ENCODE measurements at places on chromosomes 1 and 21. TPM values are rescaled to one million over a fixed set of nuclear protein-coding genes. Genes with fewer than 3 reads are reported as not detected.
A peak's percentile ranks its signal among the peaks of the same experiment; 100 is the strongest.

Gene TSPAN2
- polyA plus RNA-seq, result 7.0 TPM

Gene UBL4B
- not detected for polyA plus RNA-seq

DNA sequence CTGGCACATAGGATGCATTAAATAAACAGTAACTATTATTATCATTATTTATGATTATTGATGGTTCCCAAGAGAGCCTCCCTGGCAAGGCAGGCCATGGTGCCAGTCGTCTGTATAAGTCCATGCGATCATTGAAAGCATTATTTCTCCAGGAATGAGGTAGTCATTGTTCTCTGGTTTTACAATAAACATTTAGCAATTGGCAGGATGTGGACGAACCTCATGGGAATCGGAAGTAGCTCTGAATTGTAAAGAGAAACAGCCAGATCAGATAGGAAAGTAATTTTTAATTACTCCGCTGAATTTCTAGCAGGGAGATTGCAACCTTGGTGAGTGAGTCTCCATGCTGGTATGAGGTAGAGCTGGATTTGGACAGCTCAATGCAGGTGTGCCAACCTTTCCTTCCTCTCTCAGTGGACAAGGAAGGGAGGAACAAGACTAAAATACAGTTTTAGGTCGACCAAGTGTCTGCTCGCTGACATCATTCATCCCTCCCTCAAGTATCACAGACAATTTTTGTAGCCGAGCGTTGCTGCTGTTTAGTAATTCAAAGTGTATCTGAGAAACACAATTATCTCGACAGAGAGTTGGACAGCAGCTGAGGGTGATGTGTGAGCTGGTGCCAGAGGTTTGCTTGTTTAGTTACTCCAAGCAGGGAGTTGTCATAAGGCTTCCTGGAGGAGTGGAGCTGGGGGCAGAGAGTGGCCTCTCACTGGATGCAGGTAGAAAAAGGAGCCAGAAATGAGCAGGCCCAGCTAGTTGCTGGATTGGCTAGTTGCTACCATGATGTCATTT lies 250.8 kb downstream of the KCNJ6 start:
- no peak for DNase-seq

- no peak for DNase-seq
Measured at GRCh38 chr1:41733021-41733420, 185.7 kb downstream of the HIVEP3 start.

DNA sequence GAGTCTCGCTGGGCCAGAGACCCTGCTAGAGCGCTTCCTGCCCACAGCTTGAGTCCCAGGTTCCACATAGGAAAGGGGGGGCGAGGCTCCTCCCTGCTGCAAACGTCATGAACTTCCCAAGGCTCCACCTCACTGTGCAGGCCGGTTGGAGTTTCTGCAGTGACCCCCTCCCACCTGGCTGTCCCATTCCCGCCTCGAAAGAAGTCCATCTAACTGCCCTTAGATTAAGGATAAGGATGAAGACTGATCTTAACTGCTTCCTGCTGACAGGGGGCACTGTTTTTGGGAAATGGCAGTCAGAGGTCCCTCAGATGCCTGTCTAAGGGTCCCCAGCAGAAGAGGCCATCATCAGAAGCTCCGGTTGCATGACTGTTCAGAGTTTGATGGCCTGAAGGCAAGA lies 62.7 kb downstream of the STUM start:
- no peak for DNase-seq

DNA sequence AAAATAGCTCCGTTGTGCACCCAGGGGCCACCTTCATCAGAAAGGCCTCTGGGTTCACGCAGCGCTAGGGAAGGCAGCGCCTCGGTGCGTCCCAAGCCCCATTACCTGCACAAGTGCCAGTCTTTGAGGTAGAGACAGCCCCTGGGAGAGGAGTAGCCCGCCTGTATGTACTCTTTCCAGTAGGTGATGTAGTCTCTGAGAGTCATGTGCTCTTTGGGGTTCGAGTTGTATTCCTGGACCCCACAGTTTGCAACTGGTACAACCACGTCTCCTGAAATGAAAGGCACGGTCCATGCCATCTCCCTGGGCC lies 601 bp downstream of the JMJD4 start:
- peak; percentile 33 for DNase-seq

- no peak for DNase-seq
Measured at GRCh38 chr1:17648457-17649145, 106.5 kb upstream of the ACTL8 start.
